ENCODE measurements at places on chromosomes 11 and 22. TPM values are rescaled to one million over a fixed set of nuclear protein-coding genes. Genes with fewer than 3 reads are reported as not detected.

The CDKN1C gene
- total RNA-seq: 10.9 TPM

DNA sequence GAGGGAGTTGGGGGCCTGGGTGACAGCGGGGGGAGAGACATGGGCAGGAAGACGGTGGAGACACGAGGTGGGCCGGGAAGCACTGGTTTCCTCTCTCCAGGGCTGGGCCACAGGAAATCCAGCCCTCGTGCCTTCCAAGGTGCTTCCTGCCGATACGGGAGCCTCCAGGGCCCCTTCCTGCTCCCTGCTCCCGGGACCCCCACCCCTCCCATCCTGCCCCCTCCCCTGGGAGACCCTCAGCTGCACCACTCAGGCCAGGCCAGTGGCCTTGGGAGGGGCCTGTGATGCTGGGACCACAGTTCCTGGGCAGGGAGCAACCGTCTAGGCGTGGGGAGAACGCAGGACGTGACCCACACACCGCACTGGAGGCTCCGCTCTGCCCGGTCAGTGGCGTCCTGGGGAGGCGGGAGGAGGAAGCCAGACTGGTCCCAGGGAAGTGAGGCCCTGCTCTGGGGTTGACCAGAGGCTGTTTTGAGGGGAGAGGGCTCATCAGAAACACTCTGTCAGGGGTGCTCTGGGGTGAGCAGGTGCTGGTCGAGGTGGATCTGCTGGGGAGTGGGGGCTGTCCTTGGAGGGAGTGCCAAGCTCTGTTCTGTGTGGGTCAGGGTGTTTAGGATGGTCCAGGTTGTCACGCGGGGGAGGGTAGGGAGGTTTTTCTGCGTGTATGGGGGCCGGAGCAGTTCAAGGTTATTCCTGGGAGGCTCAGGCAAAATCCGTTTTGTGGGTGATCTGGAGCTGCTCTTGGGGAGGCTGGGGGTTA is at the start of gene SHANK3:
TSS of gene SHANK3 (plus strand) at position 353 of the 760 bp plus-strand sequence.
- DNase-seq: no peak

DNA sequence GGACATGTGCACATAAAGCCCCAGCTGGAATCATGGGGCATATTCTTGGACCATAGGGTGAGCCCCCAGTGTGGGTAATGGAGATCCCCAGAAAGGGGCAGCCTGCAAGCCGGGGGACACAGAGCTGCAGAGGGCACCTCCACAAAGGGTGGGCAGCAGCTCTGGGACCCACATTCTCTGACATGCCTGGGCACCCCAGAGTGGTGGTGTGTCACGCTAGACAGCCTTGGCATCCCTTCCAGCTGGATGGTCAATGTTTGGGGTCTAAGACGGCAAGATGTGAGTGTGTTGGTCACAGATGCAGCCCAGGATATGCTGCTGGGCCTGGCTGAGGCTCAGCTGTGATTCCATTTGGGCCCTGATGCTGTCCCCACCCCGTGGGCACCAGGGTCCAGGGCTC is 9.7 kb downstream of the ADORA2A start:
- DNase-seq: no peak

GRCh38 chr22:43330178-43331068 is 12.7 kb downstream of the SCUBE1 start:
- no peak for DNase-seq
